ENCODE measurements at places on chromosomes 16 and 17.

GRCh38 chr17:49725452-49726130, 17.8 kb upstream of the SLC35B1 start:
- DNase-seq, result no peak

GRCh38 chr16:56345406-56346050, 79.8 kb downstream of the AMFR start:
- DNase-seq, result no peak

GRCh38 chr17:75566834-75567233, 20.8 kb upstream of the MYO15B start:
- no peak for DNase-seq

GRCh38 chr16:80231888-80232287, 308.9 kb upstream of the DYNLRB2 start:
- no peak for DNase-seq

DNA sequence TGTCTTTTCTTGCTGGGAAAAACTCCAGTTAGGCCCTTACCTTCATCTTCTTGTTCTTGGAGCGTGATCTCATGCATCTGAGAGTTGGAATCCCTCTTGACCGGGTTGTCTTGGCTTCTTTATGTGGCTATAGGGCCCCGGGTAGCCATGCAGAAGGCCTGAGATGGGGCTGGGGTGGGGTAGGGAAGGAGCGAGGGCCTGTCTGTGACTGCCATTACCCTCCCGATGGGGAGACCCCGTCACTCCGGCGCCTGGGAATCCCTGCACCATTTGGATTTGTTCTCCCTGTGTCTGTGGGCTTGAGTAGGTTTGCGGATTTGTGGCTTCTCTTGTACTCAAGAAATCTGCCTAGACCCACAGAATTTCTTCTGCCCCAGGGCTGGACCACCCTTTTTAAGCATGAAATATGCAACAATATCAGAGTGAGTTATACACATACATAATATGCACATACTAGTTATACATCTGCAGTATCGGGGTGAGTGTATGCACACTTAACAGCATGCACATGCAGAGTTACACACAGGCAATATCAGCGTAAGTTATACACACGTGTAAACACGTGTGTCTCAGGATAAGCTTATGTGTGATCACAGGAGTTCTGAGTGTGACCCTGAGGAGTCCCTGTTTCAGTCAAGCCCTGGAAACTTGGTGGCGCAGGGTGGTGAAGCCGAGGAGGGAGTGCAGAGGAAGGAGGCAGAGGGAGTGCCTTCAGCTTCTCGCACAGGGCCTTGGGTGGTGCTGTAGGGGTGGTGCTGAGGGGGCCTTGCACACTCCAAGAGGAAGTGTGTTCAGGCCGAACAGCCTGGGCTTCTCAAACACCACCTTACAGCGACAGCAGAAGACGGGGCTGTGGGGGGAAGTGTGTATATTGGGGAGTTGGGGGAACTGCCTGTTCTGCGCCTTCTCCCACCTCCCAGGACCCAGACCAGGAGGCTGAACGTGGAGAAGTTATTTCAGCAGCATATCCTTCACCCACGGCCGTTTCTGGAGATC, 18.5 kb downstream of the CCDC42 start:
- DNase-seq, result no peak

DNA sequence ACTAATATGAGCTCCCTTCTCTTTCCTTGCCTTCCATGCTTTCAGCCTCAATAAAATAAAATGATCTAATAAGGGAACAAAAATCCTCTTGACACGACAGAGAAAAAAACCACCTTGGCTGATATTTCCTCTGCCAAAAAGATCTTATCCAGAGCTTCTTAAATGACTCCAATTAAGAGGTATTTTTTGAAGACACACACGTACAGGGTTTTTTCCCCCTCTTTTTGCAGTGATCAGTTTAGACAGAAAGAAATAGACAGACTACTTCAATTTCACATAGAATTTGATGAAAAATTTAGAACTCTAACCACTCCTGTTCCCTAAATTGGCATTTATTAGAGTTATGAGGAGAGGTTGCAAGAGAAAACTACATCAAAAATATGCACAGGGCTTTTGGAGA, 217.2 kb upstream of the CDH11 start:
- DNase-seq, result no peak

Data from NCI-H2171 (cell line).